ENCODE measurements at places on chromosomes 2 and 18.

- no peak for DNase-seq
Measured at GRCh38 chr2:49035481-49035880, 118.8 kb downstream of the FSHR start.

DNA sequence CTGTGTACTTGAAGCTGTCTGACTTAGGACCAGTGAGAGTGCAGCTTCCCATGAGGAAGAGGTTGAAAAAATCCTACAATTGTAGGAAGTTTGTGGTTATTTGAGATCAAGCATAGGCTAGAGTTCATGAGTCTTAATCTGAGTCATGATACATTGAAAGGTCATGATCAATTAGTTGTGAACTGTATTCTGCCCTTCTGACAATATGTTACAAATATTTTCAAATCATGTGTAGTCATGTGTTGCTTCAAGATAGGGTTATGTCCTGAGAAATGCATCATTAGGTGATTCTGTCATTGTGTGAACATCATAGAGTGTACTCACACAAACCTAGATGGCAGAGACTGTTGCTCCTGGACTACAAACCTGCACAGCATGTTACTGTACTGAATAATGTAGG, 68.4 kb upstream of the MFF start:
- DNase-seq: no peak

DNA sequence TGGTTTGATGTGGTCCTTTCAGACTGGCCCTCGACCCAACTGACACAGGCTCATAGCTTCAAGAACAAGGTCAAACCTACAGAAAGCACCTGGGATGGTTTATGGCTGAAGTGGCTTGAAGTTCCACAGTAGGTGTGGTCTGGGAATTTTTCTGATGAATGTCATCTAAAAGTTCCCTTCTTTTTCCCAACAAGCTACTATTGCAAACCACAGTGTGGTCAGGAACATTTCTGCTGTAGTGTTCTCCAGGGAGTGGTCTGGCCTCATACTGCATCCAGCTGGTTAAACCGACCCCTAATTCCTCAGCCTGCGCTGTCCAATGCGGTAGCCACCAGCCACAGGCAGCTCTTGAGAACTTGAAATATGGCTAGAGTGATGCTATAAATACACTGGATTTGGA, 92.7 kb downstream of the FAM124B start:
- no peak for DNase-seq

- no peak for DNase-seq
Measured at GRCh38 chr18:79223431-79223830, 154.2 kb downstream of the ATP9B start.

- DNase-seq: no peak
Measured at GRCh38 chr2:147250652-147251356, 594.0 kb upstream of the ACVR2A start.

- no peak for DNase-seq
Measured at GRCh38 chr2:95669441-95669991, 77.7 kb downstream of the TRIM43 start.

GRCh38 chr2:174628528-174629169, 31.0 kb upstream of the WIPF1 start:
- DNase-seq: no peak

GRCh38 chr2:1835581-1836201, 91.4 kb upstream of the PXDN start:
- DNase-seq: no peak

DNA sequence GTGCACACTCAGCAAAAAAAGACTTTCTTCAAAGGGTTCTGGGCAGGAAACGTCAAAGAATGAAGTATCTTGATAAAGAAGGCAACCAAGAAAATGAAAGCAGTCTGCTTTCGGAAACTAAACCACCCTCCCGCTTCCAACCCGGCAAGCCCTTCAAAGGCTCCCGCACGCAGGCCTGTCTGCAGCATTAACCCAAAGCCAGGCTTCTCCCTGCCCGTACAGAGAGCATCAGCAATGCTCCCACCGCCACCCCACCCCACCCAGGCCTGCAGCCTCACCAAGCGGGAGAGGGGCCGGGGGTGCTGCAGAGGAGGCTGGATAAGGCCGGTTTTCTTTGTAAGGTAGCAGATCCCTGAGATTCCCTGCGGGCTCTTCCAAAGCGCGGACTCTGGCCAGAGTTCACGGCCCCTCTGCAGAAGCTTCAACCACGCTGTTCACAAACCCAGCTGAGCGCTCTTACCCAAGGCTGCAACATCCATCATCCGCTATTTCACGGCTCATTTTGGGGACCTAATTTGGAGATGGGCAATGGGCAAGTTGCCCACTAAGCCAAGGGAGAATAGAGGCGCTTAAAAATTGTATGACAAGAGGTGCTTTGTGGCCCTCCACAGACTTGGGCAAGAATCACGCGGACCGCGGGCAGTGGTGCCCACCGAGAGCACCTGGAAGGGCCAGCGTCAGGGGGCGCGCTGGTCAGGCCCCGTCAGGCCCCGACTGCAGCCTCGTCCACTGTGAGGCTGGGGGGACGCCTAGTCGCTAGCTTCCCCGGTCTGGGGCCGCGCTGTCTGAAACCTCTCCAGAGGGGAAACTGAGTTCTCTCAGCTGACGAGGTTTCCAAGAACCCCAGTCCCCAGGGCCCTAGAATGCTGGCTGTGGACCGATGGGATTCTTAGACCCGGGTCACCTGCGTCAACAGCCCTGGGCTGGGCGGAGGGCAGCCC, 225.4 kb upstream of the ID2 start:
- DNase-seq: no peak

- no peak for DNase-seq
Measured at GRCh38 chr2:164974221-164974620, 18.9 kb upstream of the SLC38A11 start.

- DNase-seq: peak; percentile 97
Measured at GRCh38 chr2:30146337-30147195, at the start of gene YPEL5. YPEL5 (plus strand) TSS chr2:30147007; CDS start chr2:30156652, 9,645 bp downstream.

DNA sequence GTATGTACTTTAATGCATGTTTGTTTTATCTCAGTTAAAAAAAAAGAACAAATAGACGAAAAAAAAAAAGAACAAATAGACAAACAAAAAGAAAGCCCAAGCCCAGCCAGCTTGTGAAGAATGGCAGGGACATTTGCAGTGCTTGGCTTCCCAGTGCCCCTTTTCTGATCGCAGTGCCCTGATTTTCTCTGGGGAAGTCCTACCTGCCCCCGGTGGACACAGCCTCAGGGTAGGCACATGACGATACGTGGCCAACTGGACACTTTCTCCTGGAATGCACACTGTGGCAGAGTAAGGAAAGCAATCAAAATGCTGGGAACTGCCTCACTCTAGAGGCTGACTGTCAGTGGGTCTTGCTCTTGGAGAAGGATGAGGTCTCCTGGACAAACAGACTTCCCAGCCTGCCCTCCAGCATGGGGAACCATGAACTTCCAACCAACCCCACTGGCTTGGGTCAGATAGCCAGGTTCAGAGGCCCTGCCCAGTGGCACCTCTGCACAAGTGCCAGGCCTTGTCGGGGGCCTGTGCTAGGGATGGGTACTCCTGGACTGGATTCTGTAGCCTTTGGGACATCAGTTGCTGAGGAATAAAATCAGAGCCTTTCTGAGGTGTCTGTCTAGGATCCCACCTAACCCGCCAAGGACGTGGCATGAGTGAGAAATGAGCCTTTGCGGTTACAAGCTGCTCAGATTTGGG, 76.7 kb downstream of the INHBB start:
- no peak for DNase-seq

DNA sequence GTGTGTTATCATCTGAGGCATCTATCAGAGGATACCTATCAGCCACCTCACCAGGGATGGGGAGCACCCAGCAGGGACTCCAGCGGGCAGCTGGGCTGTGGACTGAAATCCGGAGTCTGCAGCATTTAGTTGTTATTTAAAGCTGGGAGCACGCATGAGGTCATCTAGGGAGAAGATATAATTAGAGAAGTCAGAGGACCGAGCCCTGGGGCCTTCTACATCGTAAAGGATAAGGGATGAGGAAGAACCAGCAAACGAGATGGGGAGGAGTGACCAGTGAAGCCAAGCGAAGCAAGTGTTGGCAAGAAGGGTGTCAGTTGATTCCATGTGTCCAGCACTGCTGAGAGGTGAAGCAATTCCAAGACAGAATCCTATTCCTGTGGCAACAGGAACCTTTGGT, 70.3 kb downstream of the STEAP3 start:
- DNase-seq: no peak

GRCh38 chr18:79779021-79779699, 18.6 kb upstream of the KCNG2 start:
- DNase-seq: no peak

DNA sequence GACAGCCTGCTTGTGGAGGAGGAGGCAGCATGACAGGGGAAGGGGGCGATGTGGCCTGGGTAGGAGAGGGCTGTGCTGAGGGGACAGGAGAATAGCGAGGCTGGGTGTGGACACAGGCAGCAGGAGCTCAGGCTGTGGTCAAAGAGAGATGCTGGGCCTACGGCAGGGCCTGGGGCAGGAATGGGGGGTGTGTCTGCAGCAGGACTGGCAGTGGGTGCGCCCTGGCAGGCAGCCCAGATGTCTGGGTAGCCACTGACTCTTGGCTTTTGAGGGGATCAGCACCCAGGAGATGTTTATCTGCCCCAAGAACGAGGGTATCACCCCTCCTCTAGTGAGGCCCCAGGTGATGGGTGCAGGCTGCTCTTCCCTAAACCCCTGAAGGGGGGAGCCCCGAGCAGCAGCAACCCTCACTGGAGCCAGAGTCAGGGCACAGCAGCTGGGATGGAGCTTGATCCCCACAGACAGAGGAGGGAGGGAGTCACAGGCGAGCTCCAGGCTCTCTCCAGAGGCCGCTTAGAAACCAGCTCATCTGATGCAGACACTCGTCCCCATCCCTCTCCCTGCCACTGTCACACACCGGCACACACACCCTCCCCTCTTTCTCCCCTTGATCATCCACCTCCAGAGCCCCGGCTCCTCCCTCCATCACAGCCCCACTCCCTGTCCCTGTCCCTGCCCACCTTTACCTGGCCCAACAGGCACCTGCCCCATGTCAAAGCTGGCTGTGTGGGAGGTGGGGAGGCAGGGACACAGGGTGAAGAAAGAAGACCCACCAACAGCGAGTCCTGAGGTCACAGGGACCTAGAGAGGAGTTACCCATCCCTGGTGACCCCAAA, 29.8 kb upstream of the TNS1 start:
- no peak for DNase-seq

GRCh38 chr2:36530178-36530982, 67.6 kb downstream of the FEZ2 start:
- DNase-seq: no peak

GRCh38 chr18:59941331-59941730, 41.5 kb downstream of the PMAIP1 start:
- DNase-seq: no peak

DNA sequence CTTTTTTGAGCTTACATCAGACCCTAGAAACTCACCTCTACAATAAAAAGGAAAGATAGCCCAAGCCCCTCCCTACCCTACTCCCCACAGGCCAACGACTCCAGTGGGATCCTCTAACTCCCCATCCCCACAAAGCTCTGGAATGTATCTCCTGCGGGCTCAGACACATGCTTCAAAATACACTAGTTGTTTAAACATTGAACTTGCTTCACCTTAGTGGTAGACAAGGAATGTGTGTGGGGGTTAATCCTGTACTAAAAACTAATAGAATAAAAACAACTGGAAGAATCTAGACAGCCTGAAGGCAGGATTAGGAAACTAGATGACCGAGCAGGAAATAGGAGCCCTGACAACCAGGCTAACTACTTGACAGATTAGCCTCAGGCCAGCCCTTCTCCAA, 211.5 kb downstream of the SUCLG1 start:
- no peak for DNase-seq

DNA sequence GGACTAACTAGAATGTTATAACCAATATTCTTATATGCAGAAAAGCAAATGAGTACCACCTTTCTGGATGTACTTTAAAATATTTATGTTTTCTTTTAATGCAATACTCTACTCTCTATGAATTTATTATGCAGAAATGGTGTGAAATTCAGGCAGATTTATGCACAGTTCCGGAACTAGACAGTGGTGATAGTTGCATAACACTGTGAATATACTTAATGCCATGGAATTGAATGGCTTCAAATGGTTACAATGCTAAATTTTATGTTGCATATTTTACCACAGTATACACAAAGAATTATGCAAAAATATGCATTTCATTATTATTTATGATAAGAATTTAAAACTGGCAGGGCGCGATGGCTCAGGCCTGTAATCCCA, 287.8 kb upstream of the FN1 start:
- no peak for DNase-seq

DNA sequence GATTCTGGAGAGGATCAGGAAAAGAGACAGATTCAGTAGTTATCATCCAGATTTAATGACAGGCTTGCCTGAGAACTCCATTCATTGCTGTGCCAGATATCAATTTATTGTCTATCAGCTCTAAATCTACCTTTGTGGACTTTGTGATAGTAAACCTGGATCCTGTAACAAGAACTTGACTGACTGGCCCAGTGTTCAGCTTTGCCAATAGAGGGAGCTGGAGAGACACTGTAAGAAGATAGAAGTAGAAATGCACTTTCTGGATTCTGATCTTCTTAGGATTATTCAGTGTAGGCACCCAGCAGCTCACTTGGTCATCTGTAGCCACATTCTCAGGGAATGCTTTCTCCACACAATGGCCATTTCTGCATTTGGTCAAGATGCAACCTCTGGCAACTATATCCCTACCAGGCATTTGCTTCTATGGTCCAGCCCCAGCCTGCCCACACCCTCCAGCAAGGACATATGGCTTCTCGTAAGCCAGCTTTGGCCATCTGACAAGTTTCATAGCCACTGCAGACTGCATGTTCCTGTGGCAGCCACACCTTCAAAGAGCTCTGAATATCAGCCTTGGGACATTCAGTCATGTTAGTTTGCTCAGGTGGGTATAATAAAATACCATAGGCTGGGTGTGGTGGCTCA, 6.1 kb upstream of the SERPINB8 start:
- DNase-seq: no peak

- DNase-seq: no peak
Measured at GRCh38 chr2:20469595-20469994, 22.7 kb downstream of the RHOB start.

All from NCI-H526 treated with DMSO at 0.1 percent for 48 hours (cell line).